Skeletal muscle cell (primary cell): ENCODE measurements at places on chromosomes 2 and 18.

- no peak for DNase-seq
Measured at GRCh38 chr2:129757366-129757914, 222.0 kb upstream of the RAB6C start.

GRCh38 chr2:102606353-102606752, 13.0 kb upstream of the SLC9A2 start:
- DNase-seq: peak; percentile 30

DNA sequence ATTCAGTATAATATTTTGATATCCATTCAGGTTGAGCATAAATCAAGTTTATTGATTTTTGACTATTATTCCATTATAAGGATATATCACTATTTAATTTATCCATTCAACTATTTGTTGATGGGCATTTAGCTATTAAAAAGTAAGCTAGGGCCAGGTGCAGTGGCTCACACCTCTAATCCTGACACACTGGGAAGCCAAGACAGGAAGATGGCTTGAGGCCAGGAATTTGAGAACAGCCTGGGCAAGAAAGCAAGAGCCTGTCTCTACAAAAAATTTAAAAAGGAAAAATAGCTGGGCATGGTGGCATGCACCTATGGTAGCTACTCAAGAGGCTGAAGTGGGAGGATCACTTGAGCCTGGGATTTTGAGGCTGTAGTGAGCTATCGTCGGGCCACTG, 183.5 kb downstream of the HNMT start:
- no peak for DNase-seq

- DNase-seq: peak; percentile 9
Measured at GRCh38 chr2:195871326-195871725, 197.3 kb downstream of the DNAH7 start.

- DNase-seq: no peak
Measured at GRCh38 chr2:235086481-235087184, 134.8 kb downstream of the SH3BP4 start.

DNA sequence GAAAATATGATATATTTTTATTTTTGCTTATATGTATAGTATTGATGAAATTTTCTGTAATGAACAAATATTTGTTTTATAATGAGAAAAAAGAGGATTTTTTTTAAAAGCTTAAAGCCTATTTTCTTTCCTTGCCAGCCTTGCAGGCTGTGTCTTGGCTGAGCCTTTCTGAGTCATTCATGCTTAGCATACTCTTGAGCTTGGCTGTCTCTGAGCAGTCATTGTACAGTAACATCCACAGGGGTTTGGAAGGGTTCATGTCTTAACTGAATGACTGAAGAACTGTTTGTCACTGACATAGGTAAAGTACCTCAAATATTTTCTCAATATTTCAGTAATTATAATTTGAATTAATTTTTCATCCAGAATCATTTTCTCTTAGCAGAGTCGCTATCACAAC, 49.3 kb downstream of the GPR39 start:
- DNase-seq: no peak

DNA sequence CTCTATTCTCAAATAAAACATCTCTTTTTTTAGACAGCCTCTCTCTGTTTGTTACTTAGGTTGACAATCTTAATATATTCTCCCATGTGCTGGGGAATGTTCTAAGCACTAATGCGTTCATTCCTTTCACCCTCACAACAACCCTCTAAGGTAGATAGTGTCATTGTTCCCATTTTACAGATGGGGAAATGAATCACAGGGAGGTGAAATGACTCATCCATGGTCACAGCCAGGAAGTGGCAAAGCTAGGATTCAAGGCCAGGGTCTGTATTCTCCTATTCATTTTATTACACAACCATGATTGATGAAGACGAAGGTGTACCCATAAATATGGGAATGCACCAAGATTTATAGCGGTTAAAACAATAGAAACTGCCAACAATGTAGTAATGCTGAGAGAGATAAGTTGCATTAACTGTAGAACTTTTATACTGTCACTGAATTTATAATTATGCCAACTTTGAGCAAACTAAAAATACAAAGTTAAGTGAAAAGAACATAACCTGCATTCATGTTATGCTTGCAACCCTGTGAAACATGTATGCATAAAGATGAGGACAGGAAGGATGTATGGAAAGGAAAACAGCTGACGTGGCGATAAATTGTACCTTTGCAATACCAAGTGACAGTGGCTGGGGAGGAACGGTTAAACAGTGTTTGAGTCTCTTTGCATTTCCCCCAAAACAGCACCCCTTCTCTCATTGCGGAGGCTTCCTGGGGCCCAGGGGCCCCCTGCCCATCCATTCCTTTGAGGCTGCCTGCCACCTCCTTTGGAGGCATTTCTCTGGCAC, 257.7 kb upstream of the AGAP1 start:
- DNase-seq: no peak

GRCh38 chr2:176088048-176088936, 4.2 kb upstream of the HOXD13 start:
- no peak for DNase-seq

GRCh38 chr18:7190547-7191156, 40.2 kb upstream of the LRRC30 start:
- no peak for DNase-seq

- no peak for DNase-seq
Measured at GRCh38 chr2:140654565-140654964, 1476.3 kb downstream of the LRP1B start.

GRCh38 chr2:98445683-98446581, 1.3 kb downstream of the INPP4A start:
- no peak for DNase-seq

GRCh38 chr2:96625571-96626552, 12.2 kb downstream of the KANSL3 start:
- no peak for DNase-seq

- no peak for DNase-seq
Measured at GRCh38 chr18:48667276-48668254, 128.7 kb downstream of the CTIF start.

DNA sequence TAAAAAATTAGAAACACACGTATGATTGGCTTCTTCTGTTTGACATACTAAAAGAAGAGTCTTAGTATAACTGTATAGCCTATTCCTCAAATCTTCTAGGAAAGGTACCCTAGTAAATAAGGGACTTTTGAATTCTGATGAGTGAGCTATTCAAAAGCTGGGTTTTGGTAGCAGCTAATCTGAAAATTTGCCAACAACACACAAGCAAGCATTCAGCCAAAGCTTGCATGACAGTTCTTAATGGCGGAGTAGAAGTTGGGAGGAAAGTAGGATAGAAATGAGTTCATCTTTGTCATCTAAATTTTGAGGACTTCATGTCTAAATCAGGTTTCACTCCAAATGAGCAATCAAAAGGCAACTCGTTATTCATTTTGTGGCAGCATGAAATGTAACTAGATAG, 813.0 kb downstream of the MBD2 start:
- no peak for DNase-seq

GRCh38 chr2:216765761-216766262, 70.5 kb upstream of the IGFBP5 start:
- no peak for DNase-seq

DNA sequence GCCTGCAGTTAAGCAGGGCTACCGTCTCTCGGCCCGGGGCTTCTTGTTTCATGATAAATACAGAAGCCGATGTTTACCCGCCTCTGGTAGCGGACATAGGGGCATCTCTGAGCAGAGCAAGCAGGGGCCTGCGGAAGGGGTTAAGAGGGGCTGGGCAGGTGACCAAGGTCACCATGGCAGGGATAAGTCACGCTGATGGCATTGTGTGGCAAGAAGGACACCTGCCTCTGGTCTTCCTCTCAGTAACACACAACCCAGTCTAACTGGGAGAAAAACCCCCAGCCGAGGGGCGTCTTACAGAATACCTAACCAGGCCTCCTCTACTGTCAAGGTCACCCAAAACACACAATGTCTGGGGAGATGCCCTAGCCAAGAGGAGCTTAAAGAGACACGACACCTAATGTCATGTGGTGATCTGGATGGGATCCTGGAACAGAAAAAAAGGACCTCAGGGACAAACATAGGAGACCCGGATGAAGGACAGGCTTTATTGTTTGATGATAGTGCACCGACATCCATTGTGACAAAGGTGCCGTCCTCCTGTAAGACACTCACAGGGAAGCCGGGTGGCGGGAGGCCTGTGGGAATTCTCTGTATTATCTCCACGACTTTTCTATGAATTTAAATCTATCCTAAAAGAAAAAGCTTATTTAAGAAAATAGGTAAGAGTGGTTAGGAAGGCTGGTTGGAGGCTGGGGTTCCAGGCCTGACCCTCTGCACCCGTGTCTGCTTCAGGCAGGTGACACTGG, 24.8 kb downstream of the SH3BP4 start:
- no peak for DNase-seq

DNA sequence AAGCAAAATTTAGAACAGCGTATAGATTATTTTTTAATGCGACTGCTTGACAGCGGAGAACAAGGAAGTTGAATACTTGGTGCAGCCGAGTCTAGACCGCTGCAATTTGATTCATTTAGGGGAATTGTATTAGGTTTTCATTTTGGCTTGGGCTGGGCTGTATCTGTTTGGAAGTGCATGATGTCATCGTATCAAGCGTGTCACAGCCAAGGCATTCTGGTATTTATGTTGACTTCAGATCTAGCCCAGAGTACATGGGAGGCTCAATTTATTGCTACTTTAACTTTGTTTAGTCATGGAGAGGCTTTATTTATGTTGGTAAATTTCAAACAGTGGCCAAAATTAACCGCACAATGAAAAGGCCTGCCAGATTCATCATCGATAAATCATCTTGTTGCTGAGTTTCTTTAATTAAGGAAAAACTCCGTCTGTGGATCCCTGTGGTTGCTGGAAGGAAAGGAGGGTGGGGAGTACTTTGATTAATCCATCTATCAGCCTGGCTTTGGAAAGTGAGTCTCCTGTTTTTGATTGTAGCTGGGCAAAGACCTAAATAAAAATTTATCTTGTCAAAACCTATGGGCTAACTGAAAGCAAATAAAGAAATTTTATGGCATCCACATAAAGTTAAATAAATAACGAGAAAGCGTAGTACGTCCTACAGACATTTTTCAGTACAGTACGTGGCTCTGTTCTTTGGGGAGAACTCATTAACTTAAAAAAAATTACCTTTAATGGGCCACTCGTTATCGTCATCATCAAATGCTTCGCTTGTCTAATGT, 230.4 kb upstream of the SPRED2 start:
- DNase-seq: peak; percentile 59

DNA sequence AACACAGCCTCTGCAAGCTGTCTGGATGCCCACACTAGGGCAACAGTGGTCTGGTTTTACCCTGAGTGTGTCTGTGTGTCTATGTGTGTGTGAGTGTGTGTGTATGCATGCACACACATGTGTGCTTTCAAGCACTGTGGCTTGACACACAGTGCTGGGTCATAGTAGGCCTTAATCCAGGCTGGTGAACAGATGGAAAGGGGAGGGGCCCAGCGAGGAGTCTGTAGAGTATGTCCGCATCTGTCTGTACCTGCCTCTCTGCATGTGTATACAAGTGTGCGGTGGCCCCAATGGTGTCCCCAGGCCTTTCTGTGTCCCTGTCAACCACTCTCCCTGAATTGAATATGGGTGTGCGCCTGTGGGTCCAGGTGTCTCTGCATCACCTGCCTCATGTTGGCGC, 9.3 kb upstream of the KCNIP3 start:
- no peak for DNase-seq

GRCh38 chr2:187566712-187567111, 12.5 kb upstream of the TFPI start:
- no peak for DNase-seq

DNA sequence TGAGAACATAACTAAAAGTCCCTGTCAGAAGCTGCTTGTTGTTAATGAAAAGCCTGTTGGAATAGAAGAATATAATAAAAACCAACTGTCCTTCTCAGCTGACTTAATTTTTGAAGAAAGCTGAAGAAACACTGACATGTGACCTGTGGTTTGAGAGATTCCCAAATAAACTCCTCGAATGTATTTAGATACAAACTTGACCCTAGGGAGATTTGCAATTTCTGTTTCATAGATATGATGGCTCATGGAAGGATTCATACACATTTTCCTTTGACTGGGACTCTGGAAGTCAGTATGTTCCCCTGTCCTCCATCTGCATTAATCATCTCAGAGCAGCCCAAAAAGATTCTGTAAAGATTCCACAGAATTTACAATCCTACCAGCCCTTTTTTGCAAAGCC, 195.1 kb downstream of the TMEM247 start:
- no peak for DNase-seq

DNA sequence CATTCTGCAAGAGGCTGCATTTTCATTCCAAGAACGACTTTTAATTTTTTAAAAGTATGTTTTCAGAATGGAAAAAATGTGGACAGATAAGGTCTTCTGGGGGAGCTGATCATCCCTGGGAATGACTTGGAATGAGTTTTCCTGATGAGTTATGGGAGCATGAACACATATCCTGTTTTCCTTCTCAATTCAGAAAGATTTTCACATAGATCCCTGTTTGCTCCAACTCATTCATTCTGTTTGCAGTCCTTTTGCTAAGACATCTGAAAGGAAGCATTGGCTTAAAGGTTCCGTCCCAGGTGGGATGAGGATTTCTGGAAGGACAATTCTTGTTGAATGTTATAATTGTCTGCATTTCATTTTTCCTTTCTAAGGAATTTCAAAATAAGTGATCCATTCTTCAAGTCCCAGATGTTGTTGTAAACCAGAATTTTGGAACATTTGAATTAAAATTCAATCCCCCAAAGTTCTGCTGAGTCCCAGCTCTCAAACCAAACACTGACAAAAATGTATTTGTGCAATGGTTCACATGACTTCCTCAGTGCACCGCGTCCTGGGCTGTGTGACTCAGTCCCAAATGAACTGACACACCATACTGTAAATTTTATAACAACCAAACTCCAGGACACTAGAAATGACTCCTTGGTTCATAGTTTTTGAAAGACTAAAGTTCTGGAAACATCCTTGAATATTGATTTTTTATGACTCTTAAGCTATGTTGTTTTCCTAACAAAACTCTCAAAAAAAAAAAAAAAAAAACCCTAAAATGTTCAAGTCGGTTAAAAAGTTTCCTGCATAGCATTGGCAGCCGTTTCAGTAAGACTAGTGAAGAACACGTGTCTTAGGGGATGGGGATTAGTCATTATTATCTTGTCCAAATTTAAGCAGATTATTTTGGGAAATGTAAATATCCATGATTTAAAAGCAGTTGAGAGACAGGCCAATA, 281.8 kb upstream of the TCF4 start:
- DNase-seq: no peak

- no peak for DNase-seq
Measured at GRCh38 chr18:22946217-22946616, 13.1 kb downstream of the RBBP8 start.

GRCh38 chr2:144801766-144802165, 281.8 kb upstream of the ZEB2 start:
- DNase-seq: peak; percentile 73

DNA sequence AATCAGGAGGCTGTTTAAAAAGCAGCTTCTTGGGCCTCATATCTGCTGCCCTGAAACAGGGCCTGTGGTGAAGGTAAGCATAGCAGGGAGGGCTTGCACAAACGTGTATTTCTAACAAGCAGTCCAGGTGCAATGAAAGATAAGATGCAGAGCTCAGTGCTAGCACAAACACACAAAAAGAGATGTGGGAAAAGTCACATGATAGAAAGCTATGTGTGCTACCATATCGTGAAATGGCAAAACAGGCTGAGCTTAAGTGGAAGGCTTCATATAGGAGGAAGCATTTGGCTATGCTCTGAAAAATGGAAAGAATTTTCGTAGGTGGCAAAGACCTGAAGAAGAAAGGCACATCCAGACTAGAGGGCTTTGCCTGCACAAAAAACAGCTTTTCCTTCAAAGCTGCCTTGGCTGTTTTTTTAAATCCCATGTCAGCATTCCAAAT, 10.2 kb downstream of the RSAD2 start:
- no peak for DNase-seq

- no peak for DNase-seq
Measured at GRCh38 chr2:203122317-203122986, 107.8 kb downstream of the NBEAL1 start.
